ENCODE measurements at places on chromosomes 6 and 20.

DNA sequence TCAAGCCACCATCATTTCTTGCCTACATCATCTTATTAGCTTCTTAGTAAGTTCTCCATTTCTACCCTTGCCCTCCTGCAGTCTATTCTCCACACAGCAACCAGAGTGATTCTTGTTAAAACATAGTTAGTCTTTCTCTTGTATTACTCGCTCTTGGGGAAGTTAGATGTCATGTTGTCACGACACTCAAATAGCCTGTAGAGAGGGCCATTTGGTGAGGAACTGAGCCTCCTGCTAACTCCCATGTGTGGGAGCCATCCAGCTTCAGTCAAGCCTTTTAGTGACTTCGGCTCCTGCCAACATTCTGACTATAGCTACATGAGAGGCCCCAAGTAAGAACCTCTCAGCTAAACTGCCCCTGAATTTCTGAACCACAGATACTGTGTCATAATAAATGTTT lies 395.4 kb downstream of the CDC5L start:
- DNase-seq: no peak

- DNase-seq: no peak
Observed at GRCh38 chr6:9103876-9104521, 668.7 kb upstream of the SLC35B3 start.

DNA sequence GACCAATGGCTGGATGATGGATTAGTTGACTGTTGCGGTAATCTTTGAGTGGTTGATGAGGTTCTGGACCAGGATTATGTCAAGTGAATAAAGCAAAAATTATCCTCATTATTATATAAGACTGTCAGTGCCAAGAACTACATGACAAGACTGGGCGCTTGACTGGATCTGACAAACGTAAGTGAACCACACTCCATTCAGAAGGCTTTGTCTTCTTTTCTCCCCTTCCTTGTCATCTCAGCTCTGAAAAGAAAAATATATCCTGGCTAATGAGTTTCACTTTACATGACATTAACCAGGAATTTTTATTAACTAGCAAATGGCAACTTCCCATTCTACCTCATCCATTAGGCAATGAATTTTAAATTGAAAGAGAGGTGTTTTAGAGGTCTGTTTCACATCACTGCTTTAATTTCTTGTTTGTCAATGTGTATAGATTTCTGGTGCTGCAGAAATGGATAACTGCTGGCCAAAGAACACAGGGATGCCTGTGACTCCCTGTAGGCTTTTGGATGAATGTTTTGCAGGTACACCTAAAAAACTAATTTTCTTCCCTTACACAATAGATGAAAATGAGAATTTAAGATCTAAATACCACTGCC lies 150.1 kb downstream of the ELOVL4 start:
- no peak for DNase-seq

- DNase-seq: no peak
Observed at GRCh38 chr6:45984788-45985425, 30.8 kb downstream of the CLIC5 start.

DNA sequence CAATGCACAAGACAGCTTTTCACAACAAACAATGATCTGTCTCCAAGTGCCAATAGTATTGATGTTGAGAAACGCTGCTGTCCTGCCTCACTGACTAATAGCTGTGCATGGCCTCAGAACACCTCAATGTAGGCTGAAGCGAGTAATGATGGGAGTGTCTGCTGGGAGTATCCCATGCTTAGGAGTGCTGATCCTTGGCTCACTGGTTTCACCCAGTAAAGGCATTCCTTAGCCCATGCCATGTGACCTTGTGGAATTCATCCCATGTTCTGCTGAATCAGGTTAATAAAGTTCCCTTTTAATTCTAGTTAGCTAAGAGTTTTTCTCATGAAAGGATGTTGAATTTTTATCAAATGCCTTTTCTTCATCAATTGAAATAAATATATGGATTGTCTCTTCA lies 3.8 kb upstream of the WFDC12 start:
- DNase-seq: no peak

- DNase-seq: no peak
Observed at GRCh38 chr6:160374836-160375560, 26.8 kb downstream of the SLC22A3 start.

- DNase-seq: no peak
Observed at GRCh38 chr6:167858842-167859664, 32.3 kb downstream of the AFDN start.

DNA sequence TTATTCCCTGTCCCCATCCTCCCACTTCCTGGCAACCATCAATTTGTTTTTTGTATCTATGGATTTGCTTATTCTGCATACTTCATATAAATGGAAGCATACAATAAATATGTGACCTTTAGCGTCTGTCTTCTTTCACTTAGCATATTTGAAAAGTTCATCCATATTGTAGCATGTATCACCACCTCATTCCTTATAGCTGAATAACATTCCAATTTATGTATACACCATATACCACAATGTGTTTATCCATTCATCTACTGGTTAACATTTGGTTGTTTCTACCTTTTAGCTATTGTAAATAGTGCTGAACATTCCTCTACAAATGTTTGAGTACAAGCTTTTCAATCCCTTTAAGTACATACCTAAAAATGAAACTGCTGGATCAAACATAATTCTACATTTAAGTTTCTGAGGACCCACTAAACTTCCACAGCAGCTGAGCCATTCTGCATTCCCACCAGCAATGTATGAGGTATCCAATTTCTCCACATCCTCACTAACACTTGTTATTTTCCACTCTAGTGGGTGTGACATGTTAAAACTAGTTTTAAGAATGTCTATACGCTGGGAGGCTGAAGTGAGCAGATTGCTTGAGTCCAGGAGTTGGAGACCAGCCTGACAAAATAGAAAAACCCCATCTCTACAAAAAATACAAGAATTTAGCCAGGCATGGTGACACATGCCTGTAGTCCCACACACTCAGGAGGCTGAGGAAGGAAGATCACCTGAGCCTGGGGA lies 32.9 kb downstream of the NUDT3 start:
- DNase-seq: no peak

- DNase-seq: no peak
Observed at GRCh38 chr6:33888183-33888582, 84.4 kb upstream of the MLN start.

DNA sequence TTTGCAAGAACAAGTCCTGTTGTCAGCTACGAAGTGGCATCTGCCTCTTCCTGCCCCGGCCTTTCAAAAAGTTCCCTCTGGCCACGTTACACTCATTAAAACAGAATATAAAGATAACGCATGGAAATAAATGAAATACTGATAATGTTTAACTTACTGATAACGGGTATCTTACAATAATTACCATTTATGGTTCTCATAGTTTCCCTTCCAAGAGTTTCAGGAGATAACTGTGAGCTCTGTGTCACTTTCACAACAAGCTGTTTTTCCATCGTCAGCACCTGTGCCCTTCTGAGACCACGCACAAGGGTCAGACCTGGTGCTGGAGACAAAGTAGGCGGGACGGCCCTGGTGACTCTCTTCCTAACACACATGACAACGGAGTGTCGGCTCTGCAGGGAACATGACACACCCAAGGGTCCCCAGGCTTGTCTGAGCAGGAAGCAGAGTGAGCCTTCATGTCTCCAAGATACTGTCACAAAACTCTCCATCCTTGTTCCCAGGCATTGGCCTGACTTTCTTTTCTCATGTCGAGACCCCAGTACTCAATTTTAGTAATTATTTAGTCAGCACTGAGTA lies 86.2 kb upstream of the THBS2 start:
- DNase-seq: no peak

GRCh38 chr20:38676576-38676975 lies 47.7 kb upstream of the SLC32A1 start:
- DNase-seq: no peak

DNA sequence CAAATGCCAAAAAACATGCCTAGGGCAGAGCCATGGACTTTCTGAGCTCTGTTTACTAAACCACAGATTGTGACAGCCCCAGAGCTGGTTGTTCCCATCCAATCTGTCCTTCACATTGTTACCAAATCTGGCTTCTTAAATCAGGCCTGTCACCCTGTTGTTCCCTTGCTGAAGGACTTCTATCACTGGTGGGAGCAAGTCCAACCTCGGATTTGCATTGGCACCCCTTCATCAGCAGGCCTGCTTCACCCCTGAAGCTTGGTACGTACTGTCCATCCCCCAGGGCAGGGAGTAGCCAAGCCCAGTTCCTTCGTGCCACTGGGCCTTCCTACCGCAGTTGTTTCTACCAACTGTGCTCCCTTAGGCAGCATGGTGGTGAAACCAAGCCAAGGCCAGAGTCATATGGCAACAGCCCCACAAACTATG lies 357.3 kb upstream of the JARID2 start:
- DNase-seq: no peak

DNA sequence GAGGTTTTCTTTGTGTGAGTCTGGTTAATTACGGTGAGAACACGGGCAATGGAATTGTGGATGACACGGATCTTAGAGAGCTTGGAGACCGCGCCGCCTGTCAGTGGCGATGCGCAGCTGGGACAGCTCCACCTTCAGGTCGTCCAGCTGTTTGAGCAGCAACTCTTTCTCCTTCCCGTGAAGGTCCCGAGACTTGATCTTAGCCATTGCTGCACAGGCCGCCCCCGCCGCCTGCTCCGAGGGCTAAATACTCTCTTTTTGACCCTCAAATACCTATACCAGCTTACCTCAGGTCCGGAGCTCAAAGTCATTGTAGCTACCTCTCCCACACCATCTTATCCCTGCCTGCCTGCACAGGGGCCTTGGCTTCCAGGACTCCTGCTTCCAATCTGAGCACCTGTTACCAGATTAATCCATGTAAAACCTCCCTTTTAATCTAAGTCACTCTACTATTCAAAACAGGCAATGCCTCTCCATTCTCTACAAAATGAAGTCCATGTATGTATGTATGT lies 100.2 kb downstream of the PREP start:
- no peak for DNase-seq

DNA sequence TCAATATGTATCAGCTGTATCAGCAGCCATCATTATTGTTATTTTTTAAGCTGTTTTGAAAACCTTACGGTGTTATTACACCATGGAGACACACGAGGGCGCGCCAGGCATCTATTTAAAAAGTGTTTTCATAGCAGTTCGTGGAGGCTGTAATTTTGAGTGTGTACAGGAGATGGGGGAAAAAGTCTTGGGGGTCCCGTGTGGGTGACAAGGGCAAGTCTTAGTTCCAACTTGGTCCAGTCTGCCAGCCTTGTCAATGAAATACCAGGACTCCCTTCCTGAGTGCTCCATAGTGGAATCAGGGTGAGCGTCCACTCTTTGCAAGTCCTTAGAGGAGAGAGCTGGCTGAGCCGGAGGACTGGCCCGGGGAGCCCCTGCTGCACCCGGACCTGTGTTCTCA lies 43.3 kb downstream of the SLC2A10 start:
- DNase-seq: peak; percentile 25

GRCh38 chr20:24616258-24617079 lies 147.0 kb downstream of the SYNDIG1 start:
- no peak for DNase-seq

GRCh38 chr20:36647196-36648121 lies 1.5 kb upstream of the SLA2 start:
- no peak for DNase-seq

DNA sequence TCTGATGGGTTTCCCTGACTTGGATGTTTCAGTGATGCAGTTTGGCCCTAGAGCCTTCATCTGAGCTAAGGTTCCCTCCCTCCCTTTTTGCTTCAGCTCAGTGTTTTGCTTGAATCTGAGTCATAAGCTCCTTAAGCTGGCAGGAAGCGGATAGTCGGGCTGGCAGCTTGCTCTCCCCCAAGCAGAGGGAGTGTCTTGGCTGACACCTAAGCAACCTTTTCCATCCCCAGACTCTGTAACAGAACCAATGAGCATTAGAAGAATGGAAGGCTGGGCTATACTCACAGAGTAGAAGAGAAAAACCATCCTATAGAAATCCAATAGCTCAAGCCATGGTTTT lies 98.3 kb downstream of the HAO1 start:
- peak; percentile 89 for DNase-seq

DNA sequence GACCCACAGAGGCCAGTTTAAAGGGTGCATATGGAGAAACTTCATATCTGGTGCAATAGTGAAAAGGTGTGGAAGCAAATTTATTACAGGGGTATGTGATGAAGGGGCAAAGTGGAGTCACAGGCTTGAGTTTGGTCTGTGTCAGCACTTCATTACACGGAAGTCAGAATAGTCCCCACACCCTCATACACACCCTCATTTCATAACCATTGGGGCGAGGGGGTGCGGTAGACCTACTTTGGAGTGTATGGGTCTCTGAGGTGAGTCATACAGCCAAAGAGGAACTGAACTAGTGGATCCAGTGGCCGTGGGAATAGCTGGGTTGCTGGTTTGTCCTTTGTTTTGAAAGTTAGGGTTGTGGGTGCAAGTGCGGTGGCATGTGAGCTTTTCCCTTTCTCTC lies 3.3 kb downstream of the TM9SF4 start:
- no peak for DNase-seq

DNA sequence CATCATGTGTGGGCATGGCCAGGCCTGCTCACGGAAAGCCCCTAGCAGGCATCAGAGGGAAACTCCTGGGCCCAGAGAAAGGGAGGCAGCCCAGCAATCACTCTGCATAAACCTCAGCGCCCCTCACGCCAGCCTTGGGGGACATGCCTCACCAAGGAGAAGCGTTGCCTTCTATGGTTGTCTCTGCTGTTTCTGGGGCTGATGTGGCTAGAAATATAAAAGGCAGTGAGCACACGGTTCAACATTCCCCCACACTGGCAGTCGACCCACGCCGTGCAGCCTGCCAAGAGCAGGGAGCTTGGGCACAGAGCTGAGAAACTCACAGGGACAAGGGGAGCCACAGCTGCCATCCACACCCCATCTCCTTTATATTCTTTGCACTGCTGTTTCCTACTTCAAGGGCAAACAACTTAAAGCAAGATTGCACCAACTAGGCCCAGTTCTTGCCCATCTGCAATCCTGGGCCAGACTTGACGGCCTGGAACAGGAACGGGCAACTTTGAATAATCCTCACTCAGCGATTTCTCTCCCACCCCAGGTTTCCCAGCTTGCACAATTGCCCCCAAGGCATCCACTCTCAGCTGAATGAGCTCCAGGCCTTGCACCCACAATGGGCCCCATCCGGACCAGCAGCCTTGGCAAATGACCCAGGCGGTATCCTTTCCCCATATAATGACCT lies 35.5 kb upstream of the FOXC1 start:
- DNase-seq: no peak

- no peak for DNase-seq
Observed at GRCh38 chr6:111215131-111215530, 127.8 kb downstream of the SLC16A10 start.

Measured in stromal cell of bone marrow (primary cell).